GM04504 (cell line): ENCODE measurements at places on chromosomes 5 and 9.

DNA sequence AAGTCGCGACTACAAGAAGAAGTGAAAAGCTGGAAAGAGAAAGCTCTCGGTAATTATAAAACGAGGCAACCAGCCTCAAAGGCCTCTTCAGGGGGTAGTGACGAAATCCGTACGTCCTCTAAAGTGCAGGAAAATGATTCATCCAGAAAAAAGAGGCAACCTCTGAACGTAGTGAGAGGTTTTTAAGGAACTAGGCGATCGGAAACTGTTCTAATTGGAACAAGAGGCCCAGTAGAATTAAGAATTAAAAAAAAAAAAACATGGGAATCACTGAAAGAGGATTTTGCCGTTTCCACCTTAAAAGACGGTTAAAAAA is 1.0 kb downstream of the CSNK1A1 start:
- DNase-seq, result peak; percentile 33

- no peak for DNase-seq
Measured at GRCh38 chr9:132037458-132037857, 42.2 kb downstream of the MED27 start.

GRCh38 chr9:17057729-17058128 is 77.1 kb upstream of the CNTLN start:
- DNase-seq, result no peak

GRCh38 chr5:5178136-5178535 is 38.0 kb downstream of the ADAMTS16 start:
- DNase-seq, result no peak

DNA sequence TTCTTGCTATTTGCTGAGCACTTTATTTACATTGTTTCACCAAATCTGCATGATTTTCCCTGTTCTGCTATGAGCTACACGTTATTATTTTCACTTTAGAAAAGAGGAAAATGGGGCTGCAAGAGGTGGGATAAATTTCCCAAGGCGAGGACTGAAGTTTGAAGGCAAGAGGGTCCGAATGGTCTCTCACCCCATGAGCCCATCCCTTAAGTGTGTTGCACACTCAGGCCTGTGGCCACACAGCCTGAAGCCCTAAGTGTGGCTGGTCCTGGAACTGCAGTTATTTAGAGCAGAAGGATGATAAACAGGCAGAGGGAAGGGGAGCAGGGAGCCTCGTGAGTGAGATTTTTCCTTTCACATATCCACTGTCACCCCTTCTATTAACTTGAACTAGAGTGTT is 7.8 kb downstream of the PDE8B start:
- no peak for DNase-seq

DNA sequence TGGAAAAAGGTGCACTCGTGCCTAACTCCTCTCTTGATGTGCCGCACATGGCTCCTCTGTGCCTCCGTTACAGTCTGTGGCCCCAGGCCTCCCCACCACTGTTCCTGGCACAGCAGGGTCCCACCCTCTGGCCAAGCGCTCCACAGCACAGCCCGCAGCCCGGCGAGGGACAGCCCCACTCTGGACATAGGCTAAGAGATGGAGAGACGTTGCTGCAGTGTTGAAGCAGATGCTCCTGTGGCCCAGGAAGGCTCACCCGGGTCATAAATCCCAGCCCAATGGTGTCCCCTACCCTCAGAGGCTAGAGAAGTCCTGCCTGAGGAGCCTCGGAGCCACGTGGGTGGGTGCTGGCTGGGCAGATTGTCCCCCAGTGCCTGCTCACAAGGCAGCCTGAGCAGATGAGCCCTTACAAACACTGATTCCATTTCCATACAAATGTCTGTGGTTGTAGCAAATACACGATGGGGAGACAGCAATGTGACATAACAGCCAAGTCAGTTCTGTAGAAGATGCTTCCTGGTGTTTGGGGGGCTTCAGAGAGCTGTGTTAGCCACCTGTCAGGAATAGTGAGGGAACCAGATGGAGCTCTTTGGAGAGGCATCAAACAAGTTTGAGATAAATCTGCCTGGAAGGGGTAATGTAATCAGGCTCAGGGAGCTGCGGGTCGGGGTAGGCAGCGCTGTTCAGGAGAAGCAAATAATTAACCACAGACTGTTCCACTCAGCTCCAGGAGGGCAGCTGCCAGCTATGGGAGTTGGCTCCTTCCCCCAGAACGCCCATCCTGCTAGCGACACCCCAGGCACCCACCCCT is 41.7 kb downstream of the C5orf15 start:
- DNase-seq, result no peak

- DNase-seq, result no peak
Measured at GRCh38 chr5:85849411-85849810, 768.3 kb upstream of the COX7C start.

DNA sequence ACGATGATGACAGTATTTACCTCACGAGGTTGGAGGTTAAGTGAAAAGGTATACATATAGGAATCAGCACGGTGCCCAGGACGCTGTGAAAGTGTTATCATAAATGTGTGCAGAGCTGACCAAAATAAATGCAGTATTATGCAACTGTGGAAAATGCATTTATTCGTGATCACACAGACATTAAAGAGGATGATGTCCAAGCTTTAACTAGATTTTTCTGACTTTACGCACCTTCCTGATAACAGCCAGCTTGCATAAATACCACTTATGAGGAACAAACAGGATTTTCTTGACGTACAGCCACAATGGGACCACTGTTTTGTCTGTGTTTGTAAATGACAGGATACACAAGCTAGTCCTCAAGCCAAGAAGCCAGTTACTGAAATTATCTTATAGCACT is 71.4 kb upstream of the ATP10B start:
- DNase-seq, result no peak

- DNase-seq, result no peak
Measured at GRCh38 chr9:72721067-72721466, 199.7 kb downstream of the TMC1 start.

DNA sequence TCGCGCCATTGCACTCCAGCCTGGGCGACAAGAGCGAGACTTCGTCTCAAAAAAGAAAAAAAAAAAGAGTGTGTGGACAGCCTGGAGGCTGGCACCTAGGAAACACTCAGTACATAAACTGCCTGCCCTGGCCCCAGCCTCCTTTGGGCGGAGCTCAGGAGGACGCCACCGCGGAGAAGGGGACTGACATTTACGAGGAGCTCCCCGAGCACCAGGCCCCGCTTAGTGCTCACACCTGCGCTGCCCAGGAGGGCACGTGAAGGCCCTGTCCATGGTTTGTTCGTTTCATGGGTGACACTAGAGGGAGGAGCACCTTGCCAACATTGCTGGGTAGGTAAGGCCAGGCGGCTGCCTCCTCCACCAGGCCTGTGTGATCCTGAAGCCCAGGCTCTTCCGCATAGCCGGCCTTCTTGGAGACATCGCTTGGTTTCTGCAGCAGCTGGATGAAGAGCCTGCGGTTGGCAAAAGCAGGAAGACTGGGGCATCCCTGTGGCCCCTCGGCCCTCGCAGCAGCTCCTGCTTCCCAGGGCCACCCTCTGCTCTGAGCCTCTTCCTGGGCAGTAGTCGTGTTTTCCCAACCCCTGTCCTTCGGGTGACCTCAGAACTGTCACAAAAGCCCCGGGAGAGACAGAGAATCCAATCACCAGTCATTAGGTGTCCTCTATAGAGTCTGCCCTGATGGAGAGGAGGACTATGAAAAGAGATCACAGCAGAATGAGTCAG is 26.2 kb upstream of the LAMC3 start:
- DNase-seq, result no peak

- DNase-seq, result no peak
Measured at GRCh38 chr5:17001428-17001827, 65.3 kb upstream of the MYO10 start.

DNA sequence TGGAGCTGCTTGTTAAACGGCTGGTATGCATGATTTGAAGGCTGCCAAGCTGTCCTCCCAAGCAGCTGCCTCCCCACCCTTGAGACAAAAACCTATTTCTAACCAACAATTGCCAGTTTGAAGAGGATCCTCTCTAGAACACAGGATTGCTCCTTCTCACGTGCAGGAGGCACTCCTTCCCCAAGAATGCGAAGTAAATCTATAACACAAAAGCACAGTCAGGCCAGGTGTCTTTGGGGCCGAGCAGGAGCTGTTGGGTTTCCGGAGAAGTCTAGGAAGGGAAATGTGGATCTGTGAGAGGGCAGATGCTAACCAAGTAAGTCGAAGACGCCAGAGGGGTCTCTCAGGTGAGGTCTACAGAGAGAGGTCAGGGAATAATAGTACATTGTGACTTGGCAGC is 35.4 kb upstream of the GNPDA1 start:
- no peak for DNase-seq

DNA sequence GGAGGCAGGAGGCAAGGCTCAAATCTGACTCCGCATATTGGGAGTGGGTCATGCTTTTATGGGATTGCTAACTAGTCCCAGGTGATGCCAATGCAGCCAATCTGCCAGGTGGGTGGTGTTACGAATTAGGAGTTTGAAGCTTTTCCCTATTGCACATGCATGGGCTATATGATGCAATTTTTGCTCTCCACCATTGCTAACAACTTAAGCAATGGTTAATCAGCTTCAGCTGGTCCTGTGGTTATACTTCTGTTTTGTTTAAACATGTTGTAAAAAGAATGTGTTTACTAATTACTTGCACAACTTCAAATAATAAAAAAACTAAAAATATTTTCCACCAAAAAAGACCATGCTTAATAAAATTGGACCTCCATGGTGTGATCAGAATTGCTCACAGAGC is 55.7 kb downstream of the SHC3 start:
- DNase-seq, result no peak

DNA sequence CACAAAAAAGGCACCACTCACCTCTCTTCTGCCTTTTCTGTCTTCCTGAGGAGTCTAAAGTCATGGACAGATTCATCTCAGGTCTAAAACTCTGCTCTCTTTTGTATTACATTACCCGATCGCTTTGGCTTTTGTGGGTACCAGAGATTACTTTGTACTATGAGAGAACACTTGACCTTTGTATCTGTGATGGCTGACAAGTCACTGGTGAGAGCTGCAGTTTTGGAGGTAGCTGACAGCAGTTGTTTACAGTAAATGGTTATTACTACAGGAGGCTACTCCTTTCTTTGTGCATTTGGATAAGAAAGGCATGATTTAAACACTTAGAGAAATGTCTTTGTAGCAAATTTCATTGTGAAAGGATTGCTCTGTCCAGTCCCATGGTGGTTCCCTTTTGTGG is 307.3 kb downstream of the FBXL17 start:
- no peak for DNase-seq

DNA sequence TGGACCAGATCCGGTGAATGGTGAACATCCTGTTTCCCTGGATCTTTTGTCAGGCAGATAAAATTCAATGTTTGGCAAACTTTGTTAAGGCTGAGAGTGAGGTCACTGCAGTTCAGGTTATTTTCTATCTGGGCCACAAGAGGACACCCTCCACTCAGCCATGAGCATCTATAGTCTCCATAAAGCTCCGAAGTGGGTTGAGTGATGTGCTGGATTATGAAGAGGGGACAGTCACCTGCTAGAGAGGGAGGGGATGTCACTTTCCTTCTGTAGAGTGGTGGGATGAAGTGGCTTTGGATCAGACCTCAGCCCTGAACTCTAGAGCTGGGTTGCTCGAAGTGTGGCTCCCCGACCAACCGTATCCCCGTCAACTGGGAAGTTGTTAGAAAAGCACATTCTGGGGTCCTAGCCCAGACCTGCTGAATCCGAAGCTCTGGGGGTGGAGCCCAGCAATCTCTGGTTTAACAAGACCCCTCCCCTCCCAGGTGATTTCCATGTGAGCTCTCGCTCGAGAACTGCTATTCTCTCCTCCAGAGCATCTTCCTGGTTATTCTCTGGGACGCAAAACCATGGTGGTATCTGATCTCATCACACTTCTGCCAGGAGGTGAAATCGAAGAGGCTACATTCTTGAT is 31.8 kb upstream of the FGF1 start:
- peak; percentile 44 for DNase-seq

- no peak for DNase-seq
Measured at GRCh38 chr5:178361657-178362445, 129.2 kb upstream of the PHYKPL start.

GRCh38 chr9:129455151-129455995 is 165.5 kb downstream of the C9orf50 start:
- DNase-seq, result no peak

- DNase-seq, result no peak
Measured at GRCh38 chr5:170484847-170485615, 18.8 kb upstream of the KCNIP1 start.

GRCh38 chr5:62773460-62773859 is 194.8 kb downstream of the LRRC70 start:
- DNase-seq, result no peak

DNA sequence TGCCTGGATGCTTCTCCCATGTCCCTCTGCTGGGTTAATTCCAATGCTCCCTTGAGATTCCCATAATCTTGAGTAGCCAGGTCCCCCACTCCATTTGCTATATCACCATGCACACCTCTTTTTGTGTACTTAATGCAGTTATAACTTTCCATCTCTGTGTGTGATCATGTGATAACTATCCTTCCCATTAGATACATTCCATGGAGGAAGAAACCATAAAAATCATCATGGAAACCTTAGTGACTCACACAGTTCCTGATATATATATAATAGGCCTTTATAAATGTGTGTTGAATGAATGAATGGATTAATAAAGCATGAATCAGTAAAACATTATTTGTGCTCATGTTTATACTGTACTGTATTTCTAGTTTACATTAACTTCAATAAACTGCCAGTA is 104.6 kb downstream of the PCSK5 start:
- no peak for DNase-seq

GRCh38 chr5:42689391-42689790 is 67.2 kb upstream of the CCDC152 start:
- no peak for DNase-seq

- DNase-seq, result peak; percentile 85
Measured at GRCh38 chr9:111965566-111966019, 69.0 kb downstream of the UGCG start.

DNA sequence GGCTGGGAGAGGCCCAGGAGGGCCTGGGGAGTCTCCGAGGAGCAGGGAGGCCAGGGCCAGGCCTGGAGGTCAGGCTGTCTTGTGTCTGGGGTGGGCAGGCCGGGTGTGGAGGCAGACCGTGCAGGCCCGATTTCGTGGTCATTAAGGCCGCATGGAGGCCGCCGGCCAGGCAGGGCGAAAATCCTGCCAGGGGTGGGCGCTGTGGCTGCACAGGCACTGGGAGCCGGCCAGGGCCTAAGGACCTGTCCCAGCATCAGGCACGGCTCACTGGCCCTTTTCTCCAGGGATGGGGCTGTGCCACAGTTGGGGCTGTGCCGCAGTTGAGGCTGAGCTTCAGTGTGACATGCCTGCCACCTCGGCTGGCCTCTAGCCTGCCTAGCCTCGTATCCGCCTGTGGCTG is 35.9 kb downstream of the ASS1 start:
- DNase-seq, result no peak

DNA sequence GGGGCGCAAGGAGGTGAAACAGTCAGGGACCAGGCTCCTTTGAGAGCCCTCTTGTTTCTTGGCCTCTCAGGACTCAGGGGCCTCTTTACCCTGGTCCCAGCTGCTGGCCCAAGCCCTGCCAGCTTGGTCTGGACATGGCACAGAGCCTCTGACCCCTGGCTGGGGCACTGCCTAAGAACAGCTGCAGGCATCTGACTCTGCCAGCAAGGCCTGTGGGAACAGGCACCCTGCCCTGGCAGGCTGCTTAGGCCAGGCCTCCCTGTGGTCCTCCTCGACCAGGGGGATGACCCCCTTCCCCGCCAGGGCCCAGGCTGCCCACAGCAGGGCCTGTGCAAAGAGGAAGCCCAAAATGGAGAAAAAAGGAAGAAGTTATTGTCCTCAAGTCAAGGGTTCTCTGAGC is 25.5 kb downstream of the OLFML2A start:
- no peak for DNase-seq

- no peak for DNase-seq
Measured at GRCh38 chr5:161387121-161387520, 159.4 kb downstream of the GABRB2 start.
